A549 treated with Hydrocortisone at 1 μM for 4 hours (cell line): ENCODE measurements at places on chromosomes 7 and 10. TPM values are rescaled to one million over a fixed set of nuclear protein-coding genes. Genes with fewer than 3 reads are reported as not detected.

Gene BAZ1B
- 49.4 to 74.8 TPM (median 54.3 TPM) in 5 replicates for total RNA-seq

Gene TMEM120A
- total RNA-seq = 37.8 to 45.6 TPM (median 45.0 TPM) in 5 replicates

Gene PLCE1
- 5.8 to 8.5 TPM (median 7.7 TPM) in 5 replicates for total RNA-seq

Gene GRID2IP
- total RNA-seq = 0.02 TPM in 1 of 5 replicates, not detected in the others

Gene AKAP9
- total RNA-seq = 12.3 to 20.0 TPM (median 12.7 TPM) in 5 replicates
